ENCODE measurements at places on chromosomes 2 and 18.

- no peak for DNase-seq
These were observed 181.7 kb downstream of the ANKRD44 start for GRCh38 chr2:197128897-197129296.

- DNase-seq, result no peak
These were observed 81.9 kb downstream of the TCF7L1 start for GRCh38 chr2:85215081-85215447.

DNA sequence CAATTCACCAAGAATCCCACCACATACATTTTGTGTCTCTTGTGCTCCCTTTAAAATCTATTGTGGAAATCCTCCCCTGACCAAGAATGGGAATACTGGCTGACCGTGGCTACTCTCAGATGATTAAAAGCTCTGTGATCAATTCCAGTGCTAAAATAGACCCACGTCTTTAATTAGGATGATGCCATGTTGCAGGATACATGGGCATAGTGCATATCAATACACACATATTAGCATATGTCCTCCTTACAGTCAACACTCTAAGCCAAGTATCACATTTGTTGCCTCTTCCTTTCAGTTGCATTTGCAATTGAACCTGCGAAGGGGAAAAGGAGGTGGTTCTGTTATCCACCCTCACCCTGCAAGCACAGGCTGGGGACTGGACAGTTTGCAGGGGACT lies 41.8 kb downstream of the SPP2 start:
- DNase-seq, result no peak

DNA sequence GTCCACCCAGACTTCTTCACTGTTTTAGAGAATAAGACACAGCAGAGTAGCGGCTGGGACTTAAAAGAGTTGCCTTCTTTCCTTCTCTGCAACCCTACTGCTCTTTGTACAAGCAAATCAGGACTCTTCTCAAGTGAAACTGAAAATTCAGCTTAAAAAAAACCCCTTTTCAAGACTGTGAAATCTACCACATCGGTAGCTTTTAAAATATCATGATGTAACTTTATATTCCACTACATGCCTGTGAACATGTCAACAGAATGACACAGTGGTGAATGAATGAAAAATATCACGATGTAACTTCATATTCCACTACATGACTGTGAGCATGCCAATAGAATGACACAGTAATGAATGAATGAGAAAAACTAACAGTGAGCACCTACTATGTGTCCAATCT lies 53.4 kb downstream of the TCF4 start:
- DNase-seq, result no peak

DNA sequence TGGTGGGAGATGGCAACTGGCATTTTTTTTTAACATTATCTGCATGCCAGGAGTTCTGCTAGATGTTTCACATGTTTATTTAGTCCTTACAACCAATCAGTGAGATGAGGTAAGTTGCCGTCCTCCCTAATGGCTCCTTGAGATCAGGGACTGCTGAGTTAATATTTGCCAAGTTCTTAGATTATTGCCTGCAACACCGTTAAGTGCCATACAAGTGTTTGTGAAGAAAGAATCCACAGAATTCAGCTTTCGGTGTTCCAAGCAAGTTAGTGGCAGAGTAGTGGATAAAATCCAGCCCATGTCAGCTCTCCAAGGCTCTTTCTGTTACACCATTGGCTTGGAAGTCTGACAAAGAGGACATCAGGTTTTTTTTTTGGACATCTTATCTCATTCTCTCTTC lies 95.9 kb downstream of the C1QL2 start:
- no peak for DNase-seq

GRCh38 chr2:20150110-20150706 lies 74.7 kb downstream of the SDC1 start:
- DNase-seq, result no peak

DNA sequence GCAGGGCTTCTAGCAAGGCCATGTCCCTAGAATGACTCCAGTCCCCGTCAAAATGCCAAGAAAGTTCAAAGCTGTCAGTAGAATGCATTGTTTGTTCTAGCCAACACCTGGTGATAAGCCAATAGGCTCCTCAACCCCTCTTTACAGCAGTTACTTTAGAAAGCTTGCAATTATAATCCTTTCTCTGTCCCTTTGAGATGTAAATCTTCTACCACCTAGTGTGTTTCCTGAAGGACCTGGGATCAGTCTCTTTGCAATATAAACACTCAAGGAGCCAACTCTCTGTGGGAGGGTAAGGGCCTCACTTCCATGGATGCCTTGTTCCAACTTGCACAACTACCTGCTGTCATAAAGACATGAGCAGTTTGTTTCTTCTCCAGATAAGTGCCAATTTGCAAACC lies 301.8 kb downstream of the NBAS start:
- DNase-seq, result no peak

DNA sequence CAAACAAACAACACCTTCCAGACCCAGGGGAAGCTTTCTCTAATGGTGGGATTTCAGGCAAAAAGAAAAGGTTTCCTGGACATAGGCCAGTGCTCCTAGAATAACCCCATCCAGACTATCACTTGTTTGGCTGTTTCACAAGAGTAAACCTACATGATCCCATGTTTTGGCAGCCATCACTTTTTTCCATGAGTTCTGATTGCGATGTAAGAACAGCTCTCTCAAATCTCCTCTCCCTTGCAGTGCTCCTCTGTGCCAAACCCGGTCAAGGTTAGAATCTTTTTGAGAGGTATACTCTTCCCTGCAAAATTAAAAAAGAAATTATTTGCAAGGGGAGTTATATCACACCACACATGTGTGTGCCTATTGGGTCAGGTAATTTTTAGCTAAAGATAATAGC lies 11.9 kb downstream of the GRP start:
- no peak for DNase-seq

- DNase-seq, result no peak
These were observed 283.2 kb upstream of the MEX3C start for GRCh38 chr18:51480407-51481261.

DNA sequence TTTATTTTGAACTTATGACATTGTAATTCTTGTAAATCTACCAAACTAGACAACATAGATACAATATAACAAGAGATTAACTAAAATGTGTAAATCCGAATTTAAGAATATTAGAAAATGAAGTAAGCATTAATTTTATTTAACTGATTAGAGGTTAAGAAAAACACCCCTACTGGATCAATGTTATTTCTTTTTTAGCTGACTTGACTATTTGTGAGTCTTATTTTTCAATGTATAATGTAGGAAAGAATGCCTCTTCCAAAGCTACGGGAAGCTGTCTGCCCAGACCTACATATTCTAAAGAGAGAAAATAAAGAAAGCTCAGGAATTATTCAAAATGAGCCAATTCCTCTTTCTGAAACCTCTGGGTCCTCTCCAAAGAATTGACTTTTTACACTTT lies 490.8 kb upstream of the CDH7 start:
- DNase-seq, result no peak

DNA sequence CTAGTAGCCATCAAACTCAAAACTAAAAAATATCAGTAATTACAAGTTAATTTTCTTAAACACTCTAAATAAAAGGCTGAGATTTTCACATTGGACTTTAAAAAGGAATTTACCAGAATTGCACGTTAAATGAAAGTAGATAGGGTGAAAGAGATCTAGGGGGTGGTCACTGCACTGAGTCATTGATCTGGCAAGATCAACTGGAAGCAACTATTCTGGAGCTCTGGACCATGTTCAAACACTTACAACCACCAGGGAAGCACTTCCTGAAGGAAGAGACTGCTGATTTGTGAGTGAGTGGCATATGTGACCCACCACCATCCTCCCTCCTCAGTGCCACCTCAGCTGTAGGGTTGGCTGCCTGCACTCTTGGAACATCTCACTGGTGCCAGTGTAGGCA lies 111.8 kb downstream of the UGGT1 start:
- DNase-seq, result no peak

DNA sequence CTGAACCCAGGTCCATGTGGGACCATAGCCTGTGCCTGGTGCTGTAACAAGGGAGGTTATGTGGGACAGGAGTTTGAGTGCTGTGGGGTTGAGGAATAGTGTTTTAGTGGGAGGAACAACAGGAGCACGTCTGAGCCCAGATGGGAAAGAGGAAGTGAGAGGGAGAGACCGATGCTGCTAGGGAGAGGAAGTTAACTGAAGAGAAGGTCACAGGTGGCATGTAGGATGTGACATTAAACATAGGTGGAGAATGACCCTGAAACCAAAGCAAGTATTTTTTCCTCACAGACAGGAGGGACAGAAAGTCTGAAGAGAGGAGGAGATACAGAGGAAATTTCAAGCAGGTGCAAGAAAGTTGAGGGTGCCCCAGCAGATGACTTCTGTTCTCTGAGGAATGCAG lies 87.8 kb downstream of the ACOXL start:
- DNase-seq, result no peak

DNA sequence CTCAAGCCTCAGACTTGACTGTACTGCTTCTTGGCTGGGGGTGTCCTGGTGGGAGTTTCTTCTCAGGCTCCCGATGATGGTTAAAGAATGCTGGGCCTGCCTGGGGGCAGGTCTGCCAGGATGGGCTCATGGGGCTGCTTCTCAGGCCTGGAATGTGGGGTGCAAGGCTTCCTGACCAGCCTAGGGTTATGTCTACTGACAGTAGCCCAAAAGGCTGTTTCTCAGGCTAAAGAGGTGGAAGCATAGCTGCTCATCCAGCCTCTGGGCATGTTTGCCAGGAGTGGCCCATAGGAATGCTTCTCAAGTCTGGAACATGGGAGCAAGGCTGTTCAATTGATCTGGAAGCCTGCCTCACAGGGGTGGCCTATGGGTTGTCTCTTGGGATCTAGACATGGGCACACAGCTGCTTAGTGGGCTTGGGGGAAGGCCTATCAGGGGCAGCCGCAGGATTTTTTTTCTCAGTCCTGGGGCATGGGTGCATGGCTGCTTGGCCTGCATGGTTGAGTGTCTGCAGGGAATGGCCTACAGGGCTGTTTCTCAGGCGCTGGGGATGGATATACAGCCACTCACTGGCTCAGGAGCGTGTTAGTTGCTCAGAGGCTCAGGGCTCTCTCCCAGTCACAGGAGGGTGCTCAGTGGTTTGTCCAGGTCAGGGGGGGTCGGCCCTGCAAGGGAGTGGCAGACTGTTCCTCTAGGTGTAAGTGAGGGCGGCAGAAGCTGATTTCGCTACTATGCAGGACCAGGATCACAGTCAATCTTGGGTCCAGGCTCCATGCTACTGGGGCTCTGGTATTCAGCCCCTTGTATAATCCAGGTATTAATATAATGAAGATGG lies 617.3 kb upstream of the REG3G start:
- DNase-seq, result no peak

- DNase-seq, result no peak
These were observed 531.4 kb downstream of the TDRD15 start for GRCh38 chr2:21655136-21655535.

DNA sequence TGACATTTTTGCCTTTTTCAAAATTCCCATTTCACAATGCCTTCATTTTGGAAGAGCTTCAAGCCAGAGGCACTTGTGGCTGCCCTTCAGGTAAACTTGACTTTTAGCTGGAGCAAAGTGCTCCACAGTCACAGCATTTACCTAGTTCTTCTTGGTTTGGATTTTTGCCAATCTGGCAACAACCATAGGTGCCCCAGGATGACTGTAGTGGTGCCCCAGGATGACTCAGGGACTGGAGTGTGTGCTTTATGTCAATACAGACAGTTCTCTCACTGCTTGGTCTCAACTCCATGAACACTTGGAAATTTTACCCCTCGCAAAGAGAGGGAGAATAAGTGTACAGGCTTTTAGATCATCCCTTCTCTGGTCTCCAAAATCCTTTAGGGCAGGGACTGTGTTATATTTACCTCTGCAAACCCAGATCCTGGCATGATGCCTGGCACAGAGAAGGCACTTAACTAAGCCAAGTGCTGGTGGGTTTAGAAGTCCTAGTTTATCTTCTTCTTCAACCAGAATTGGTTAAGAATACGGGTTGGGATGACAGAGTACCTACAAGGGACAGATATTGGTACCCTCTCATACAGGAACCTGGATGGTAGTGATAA lies 15.3 kb upstream of the PTPN4 start:
- no peak for DNase-seq

- DNase-seq, result no peak
These were observed 331.7 kb downstream of the GBX2 start for GRCh38 chr2:235836491-235836911.
